ENCODE measurements at places on chromosomes 11 and 22.

DNA sequence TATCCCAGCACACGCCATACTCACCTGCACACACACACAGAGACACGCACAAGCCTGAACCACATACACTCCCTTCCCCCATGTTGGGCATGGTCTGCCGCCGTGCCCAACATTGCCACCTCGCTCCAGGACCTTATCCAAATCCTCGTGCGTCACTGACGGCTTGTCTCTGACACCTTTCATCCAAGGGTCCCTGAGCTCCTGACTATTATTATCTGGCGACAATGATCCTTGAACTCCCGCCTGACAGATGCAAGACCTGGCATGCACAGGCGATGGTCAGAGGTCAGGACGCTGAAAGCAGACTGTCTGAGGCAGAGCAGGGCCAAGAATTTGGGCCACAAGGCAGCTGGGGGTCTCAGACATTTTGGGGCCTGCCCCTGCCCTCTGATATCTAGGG is 4.2 kb downstream of the MB start:
- no peak for DNase-seq

DNA sequence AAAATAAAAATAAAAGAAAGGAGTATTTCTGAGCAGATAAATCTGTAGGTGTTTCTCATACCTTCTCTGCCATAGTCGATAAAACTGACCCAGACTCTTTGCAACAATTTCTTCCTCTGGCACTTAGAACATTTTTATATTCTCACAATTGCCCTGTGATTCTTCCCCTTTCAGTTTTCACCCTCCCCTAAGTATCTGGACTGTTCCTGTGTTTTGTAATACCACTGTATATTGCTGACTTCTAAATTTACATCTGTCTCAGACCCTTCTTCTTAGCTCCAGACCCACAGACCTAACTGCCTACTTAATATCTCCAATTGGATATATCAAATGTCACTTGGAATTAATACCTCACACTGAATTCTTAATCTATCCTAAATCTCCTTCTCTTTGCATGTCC is 133.4 kb upstream of the DDI1 start:
- no peak for DNase-seq

DNA sequence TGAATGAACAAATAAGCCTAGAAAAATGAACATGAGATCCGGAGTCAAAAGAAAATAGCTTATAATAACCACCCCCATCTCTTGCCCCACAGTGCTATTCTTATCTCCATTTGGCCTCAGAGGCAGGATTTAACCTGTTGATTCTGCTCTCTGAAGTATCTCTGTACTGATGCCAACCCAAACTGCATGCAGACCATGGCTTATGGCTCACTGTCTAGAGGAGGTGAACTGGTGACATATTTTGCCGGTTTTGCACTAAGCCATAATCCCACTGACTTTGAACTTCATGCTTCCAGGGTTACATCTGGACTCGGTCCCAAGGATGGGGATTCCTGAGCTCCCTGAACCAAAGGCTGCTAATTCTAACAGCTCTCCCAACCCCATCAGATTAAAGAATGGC is 397.1 kb downstream of the TENM4 start:
- no peak for DNase-seq

DNA sequence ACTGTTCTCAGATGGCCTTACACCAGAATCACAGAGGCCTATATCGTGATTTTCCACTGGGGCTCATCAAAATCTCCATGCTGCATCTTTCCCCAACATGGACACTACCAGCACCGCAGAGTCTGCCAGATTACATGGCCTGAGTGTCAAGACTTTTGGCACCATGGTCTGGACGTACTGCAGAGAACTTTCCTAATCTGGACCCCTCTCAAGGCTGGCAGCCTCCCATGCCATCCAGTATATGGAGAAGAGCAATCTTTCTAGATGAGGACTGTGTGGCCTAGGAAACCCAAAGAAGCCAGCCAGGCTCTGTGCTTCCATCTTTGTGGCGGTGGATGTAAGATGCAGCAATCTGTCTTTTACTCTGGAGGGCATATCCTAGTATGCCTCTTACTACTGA is 139.2 kb downstream of the ADAMTS15 start:
- no peak for DNase-seq

GRCh38 chr11:69202511-69203221 is 46.9 kb downstream of the SMIM38 start:
- DNase-seq: no peak

GRCh38 chr11:101446238-101446637 is 137.6 kb downstream of the TRPC6 start:
- peak; percentile 78 for DNase-seq

DNA sequence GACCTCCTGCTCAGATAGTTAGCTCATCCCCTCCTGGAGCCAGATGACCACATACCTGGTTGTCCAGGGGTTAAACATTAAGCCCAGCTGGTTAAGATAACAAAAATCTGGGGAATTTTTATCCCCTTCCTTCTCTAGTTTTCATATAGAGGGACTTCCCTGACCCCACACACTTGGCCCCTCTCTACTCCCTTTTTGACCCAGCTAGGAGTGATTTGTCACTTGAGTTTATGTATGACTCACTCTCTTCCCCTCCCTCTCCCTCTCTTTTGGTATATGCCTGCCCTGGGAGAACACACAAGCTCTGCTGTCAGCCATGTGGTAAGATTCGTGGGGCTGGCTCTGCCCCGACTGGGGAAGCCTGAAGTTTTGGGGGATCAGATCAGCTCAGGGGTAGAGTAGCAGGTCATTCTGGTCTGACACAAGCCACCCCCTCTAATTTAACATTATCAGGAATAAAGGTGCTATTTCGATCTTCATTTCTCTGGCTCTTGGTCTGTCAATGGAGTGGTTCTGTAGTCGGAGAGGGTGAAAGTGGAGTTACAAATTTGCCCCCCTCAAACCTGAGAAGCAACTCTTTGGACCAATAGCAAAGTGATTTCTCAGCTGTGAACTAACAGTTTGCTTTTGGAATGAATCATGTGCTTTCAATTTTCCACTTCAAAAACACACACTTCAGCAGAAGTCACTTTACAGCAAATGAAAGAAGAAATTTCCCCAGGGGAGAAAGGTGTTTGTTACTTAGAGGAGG is 415.3 kb upstream of the CADM1 start:
- DNase-seq: no peak

GRCh38 chr11:72871119-72871518 is 56.9 kb downstream of the ATG16L2 start:
- DNase-seq: no peak

- peak; percentile 16 for DNase-seq
Observed at GRCh38 chr11:102666331-102666957, 39.1 kb downstream of the MMP27 start.

- DNase-seq: no peak
Observed at GRCh38 chr11:33735271-33736147, 714 bp downstream of the CD59 start.

DNA sequence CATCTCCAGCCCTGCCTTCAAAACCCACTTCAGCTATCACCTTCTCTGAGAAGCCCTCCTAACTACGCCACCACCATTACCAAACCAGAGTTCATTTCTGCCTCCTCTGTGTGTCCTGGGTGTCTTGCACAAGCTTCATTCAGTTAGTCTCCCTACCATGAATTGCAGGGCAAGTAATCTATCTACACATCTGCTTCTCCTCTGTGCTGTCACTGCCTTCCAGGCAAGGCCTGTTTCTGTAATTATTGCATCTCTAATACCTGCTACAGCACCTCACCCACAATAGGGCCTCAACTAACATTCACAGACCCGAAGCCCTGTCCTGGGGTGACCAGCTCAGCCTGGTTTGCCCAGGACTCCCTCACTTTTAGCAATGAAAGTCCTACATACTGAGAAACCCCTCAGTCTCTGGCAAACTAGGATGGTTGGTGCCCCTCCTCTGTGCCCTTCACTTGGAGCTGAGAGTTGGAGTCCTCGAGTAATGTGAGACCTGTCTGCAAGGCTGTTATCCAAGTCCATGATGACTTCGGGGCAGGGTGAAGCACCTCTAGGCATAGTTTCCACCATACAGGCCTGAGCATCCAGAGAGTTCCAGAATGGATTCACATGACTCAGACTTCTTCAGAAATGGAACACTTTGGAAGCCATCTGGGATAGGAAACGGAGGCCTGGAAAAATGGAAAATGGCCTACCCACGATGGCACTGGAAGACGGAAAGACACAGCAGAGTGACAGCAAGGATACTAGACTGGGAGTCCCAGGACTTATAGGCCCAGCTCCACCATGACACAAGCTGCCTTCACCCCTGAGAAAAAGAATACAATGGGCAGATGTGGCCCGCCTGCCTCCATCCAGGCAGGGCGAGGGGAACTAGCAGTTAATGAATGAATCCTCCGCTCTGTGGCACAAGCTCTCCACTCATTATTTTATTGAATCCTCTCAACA is 269.3 kb downstream of the BUD13 start:
- DNase-seq: no peak

DNA sequence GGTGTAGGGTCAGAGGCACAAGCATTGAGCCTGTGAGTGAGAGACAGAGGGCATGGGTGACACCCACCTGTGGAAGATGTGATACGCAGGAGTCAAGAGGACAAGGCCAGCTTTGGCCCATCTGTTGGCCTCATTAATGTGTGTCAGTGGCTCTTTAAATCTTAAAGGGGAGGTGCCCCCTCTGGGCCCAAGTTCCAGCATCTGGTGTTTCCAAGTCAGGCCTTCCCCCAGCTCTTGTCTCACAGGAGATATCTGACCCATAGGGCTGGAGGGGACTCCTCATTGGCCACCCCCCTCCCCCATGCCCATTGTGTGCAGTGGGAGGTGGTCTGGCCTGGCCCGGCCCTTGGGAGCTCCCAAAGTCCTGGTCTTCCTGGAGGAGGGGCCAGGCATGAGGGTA is 8.9 kb downstream of the KCNK7 start:
- no peak for DNase-seq

DNA sequence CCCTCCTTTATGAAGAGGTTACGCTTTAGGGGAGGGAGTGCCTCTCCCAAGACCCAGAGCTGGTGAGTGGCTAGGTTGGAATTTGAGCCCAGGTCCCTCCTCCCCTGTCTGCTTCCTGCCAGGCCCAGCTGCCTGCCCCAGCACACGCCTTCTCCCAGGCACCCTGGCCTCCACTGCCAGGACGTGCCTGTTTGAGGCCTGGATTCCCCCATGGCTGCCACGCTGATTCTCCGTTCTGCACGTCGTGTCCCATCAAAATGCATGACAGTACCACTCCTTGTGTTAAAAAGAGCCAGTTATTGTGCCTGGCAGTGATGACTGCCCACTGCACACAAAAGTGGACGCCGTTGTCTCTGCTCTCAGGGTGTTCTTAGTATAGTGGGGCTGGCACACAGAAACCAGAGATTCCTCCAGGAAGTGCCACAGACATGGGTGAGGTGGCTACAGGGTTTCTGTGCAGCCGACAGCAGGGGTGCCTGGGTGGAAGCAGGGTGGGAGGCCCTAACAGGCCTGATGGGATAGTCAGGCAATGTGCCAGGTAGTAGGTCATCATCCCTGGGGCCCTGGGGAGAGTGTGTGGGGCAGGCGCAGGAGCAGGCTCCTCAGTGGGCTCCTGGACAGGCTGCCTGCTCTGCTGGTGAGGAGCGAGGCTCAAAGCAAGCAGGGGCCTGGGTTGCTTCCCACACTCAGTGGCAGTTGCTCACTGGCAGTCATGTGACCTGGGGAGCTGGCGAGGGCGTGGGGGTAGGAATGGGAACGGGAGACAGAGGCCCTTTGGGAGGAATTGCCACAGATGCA is 24.2 kb downstream of the MED15 start:
- peak; percentile 73 for DNase-seq

GRCh38 chr11:66532784-66533183 is 13.1 kb downstream of the ZDHHC24 start:
- no peak for DNase-seq

GRCh38 chr11:47905358-47906059 is 57.4 kb upstream of the NUP160 start:
- DNase-seq: no peak

Measured in GM04503 (cell line).